IPS DF 19.7 (cell line): ENCODE measurements at places on chromosomes 6 and 20.

DNA sequence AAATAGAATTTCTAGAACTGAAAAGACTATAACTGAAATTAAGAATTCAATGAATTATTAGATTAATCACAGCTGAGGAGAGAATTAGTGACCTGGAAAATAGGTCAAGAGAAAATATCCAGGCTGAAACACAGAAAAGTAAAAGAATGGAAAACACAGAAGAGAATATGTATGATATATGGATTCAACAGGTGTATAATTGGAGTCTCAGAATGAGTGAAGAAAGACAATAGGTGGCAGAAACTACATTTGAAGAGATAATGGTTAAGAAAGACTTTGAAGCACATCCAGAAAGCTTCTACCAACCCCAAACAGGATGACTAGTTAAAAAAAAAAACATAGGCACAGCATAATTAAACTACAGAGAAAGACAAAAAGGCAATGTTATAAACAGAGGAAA is 196.2 kb upstream of the ASCC3 start:
- DNase-seq: no peak

DNA sequence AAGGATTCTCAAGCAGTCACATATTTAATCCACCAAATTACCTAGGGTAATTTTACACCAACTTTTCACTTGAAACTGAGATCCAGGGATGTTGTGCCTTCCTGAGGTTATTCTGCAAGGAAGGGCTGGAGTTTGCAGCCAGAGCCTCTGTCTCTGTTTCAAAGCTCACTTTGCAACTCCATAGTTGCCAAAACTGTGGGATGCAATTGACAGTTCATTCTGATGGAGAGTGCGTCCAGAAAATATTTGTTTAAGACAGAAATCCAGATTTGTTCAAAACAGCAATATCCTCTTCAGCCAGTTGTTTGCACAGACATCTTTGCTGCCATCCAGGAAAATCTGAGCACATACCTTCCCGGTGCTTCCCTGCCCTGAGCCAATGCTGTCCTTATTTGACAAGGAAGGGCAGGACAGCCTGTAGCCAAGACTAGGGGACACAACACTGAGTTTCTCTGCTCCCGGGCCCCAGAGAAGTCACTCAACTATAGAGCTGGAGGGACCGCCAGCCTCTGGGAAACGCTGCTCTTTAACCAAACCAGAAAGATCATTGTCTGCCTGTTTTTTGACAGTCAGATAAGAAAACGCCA is 297.4 kb downstream of the HIVEP2 start:
- DNase-seq: no peak

GRCh38 chr6:74657931-74658330 is 547.9 kb downstream of the COL12A1 start:
- no peak for DNase-seq

DNA sequence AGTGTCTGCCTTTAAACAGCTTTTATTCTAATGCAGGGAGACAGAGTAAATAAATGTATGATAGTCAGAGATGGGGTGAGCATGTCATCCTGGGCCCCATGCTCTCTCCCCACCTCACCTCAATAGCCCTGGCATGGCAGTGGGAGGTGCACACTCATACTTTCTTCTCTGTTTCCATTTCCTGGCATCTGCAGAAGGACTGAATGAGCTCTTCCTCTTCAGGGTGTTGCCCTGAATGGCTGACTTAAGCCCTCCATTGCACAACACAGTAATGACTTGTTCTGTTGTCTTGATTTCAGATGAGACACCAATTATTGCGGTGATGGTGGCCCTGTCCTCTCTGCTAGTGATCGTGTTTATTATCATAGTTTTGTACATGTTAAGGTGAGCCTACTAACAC is 57.0 kb upstream of the GNRH2 start:
- DNase-seq: no peak

DNA sequence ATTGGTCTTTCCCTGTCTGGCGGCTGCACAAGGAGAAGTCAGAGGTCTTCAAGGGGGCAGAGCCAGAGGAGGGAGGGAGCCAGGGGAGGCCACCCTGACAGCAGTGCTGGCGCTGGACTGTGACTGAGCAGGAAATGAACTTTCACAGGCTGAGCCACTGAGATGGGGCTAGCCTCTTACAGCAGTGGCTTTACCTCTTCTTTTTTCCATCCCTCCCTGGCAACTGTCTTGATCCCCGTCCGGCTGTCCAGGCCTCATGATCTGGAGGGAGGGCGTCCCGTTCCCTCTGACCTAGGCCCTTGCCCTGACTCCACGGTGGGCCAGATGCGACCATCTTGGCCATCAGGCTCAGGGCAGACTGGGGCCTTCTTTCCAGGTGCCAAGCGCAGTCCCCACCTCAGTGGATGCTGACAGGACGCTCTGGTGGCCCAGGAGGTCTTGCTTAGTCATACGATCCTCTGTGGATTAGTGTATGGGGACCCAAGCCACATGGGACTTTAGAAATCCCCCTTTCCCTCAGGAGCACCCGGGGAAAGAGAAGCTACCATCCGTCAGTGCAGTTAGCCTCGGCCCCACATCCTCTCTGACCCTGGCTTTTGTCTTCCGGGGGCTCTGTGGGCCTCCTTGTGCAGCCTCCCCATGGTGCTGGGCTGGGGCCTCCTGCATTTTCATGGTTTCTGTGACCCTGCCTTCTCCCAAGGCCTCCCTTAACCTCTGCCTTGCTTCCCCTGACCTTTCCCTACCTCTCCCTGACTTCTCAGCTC is 57.4 kb upstream of the CCDC167 start:
- no peak for DNase-seq

DNA sequence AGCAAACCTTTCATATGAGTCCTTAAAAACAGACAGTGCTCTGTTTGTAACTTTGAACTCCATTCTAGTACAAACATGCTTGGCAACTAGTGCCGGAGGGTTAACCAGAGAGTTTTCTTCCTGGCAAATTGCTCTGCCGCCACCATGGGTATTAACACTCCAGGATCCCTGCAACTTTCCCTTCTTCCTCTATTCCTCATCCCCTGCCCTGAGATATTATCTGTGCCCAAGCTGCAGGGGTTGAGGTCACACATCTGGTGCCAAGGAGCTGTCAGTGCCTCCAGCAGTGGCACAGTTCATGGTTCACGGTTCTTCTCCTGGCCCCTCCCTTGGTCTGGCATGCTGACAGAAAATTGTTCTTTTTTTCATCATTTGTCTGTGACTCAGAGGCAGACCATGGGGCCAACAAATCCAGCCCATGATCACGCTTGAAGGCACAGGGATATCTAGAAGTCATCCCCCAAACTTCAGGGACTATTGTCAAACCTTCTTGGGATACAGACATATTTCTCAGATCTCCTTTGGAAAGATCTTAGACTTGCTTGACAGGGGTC is 77.5 kb downstream of the ATXN1 start:
- no peak for DNase-seq

DNA sequence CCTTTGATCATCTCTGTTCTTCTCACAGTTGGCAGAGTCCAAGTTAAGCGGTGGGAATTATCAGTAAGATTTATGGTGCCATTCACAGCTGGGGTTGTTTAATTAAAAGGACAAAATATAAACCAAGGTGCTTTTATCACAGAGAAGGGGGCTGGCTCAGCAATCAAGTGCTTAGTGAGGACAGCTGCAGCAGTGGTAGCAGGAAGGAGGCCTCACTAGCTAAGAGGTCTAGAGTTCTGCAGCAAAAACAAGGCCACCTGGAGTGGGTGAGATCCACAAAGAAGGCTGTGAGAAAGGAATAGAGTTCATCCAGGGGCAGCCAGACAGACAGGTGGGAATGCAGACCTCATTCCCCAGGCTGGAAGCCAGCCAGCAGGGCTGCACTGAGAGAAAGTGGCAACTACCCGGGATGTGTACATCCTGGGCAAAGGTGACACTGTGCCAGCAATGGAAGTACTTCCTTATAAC is 37.1 kb downstream of the PIGU start:
- no peak for DNase-seq

GRCh38 chr20:45416917-45417316 is 976 bp downstream of the PIGT start:
- no peak for DNase-seq

DNA sequence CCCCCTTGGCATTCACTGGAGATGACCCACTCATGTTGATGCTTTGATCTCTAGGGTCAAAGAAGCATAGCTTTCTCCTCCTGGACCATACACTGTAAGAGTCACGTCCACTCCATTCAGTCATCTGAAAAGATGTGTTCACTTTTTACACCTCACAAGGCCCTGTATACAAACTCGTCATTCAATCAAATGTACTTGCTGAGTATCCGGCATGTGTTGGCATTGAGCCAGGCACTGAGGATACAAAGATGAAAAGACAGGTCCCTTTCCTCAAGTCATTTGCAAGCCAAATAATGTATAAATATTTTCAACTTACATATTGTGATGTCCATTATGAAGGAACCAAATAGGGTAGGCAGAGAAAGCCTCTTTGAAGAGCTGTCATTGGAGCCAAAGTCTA is 32.6 kb upstream of the CSNK2A1 start:
- no peak for DNase-seq

- peak; percentile 90 for DNase-seq
These were observed 1.2 kb upstream of the HMGA1 start for GRCh38 chr6:34235307-34236130.

DNA sequence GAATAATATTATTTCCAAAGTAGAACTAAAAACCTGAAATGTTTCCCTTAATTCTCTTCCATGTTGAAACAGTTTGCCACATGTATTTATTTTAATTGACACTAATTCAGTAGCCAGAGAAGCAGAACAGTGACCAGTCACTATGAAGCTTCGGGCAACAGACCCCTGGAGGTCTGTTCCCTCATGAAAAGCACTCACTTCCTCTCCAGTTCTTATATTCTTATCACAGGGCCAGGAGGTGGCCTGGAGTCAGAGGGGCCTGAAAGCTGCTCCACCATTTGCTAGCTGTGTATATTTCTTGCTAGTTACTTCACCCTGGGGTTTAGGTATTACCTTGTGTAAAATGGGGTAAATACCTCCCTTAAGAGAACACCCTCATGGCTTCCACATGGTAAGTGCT is 49.1 kb downstream of the MAP7 start:
- no peak for DNase-seq

- no peak for DNase-seq
These were observed 158.4 kb downstream of the MYO6 start for GRCh38 chr6:75907444-75907843.

GRCh38 chr20:17871886-17872285 is 96.7 kb downstream of the SNX5 start:
- DNase-seq: no peak

- no peak for DNase-seq
These were observed 2.1 kb downstream of the ZC3H12D start for GRCh38 chr6:149482545-149483333.

DNA sequence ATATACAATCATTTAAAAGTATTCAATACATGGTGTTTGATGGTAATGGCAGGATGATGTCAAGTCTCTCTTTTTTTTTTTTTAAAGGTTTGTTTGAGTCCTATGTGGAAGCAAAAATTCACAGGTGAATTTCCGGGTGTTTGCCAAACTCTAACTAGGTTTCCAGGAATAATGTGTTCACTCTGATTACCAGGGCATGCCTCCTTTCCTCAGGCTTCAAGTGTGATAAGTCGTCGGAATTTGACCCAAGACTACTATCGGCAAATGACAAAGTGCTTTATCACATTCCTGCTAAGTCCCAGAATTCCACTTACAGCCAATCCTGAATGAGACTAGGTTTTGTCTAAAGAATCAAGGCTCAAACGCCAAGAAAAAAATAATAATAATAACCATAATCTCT is 7.3 kb downstream of the OARD1 start:
- no peak for DNase-seq

- no peak for DNase-seq
These were observed 232.5 kb upstream of the ZNF217 start for GRCh38 chr20:53826090-53826489.

- DNase-seq: peak; percentile 47
These were observed 59.2 kb upstream of the FNDC1 start for GRCh38 chr6:159110013-159110412.

DNA sequence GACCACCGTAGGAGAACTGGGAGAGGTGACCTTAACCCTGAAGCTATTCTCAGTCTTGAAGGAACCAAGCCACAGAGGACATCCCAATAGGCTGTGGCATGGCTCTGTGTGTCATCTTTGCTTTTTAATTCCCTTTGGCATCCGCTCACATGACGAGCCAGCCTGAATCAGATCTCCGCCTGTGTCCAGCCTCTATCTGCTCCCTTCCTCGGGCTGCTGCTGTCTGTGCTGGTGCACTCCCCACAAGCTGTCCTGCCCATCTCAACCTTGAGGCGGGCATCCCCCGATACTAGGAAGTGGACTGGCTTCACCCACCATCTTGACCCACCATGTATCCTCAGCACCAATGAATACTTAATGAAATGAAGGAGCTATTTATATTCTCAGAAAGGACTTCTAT is 111.9 kb downstream of the SLC23A2 start:
- no peak for DNase-seq

- no peak for DNase-seq
These were observed 8.5 kb upstream of the RSPO4 start for GRCh38 chr20:1010659-1011058.

DNA sequence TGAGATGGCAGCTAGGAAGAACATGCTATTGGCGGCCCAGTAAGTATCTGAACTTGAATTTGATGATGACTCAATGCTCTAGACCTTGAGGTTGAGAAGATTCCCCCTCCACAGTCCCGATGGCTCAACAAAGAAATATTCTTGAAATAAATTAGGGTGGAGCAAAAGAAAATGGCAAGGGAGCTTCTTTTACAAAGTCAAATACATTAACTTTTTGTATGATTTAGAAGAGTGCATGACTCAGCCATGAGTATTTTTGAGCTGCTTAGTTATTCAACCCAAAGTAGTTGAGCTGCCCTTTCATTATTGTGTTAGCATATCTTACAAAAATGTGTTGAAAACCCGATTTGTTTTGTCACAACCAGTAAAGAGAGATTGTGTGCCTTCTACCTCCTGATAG is 7.6 kb downstream of the TFAP2C start:
- no peak for DNase-seq

- DNase-seq: no peak
These were observed 30.6 kb upstream of the LY86 start for GRCh38 chr6:6557886-6558285.

GRCh38 chr6:149150801-149151398 is 166.6 kb upstream of the TAB2 start:
- no peak for DNase-seq

- DNase-seq: no peak
These were observed 104.1 kb upstream of the FOXA2 start for GRCh38 chr20:22688485-22688884.

DNA sequence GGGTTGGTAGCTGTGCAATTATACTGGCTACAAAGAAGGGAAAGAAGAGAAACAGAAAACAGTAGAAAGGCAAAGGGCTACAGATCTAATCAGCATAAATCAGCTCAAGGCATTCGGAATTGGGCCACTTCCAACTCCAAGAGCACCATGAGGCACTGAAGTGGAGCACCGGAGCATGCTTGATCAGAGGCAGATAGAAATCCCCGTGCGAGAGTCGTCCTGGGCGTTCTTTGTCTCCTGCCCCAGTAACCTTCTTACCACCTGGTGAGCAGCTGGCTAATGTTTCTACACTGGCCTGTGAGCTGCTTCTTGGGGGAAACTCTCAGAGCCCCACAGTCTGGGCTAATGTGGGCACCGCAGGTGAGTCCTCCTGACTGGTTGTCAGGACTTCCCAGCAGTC is 16.7 kb downstream of the NEDD9 start:
- no peak for DNase-seq
